ENCODE measurements at places on chromosomes 6 and 20. TPM values are rescaled to one million over a fixed set of nuclear protein-coding genes. Genes with fewer than 3 reads are reported as not detected.

DNA sequence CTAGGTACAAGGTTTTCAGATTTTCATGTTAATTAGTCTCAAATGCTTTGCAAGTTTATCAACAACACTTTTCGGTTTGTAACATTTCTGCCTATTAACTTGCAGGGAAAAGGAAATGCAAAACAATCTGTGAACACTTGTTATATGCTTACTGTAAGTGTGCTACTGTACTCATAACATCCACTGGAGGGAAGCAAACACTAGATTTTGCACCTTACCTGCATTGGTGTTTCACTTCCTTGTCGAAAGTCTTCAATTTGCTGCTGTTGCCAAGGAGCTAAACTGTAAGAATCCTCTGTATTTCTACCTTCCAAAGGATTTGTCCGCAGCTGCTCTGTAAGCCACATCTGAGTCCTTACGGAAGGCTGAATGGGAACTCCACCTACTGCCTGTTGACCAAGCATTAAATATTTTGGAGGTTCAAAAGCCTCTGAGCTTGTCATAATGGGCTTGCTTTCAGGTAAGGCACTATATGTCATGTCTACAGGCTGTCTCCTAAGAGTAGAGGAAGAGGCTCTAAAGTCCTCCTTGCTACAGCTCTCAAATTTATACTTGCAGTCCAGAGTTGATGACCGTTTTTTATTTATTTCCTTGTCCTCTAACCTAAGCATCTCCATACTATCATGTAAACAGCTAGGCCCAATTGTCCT, 17.3 kb downstream of the PLN start:
- DNase-seq = no peak

DNA sequence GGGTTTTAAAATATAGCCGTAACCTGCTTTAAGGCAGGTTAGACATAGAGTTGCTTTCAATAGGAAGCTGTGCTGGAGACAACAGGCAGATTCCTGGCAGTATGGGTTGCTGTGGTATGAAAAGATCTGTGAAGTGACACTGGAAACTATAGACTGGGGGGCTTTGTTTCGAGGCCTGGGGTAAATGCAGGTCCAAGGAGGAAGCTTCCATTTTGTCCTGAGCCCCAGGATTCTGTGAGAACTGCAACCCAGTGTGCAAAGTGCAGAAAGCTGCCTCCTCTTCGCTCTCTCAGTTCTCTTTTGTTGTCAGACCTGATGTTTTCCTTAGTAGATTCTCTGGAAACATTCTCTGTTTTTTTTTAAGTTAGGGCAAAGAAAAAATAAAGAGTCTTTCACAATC, 86.9 kb downstream of the LYRM4 start:
- no peak for DNase-seq

GRCh38 chr6:118641042-118641441, 10.3 kb downstream of the CEP85L start:
- DNase-seq = no peak

DNA sequence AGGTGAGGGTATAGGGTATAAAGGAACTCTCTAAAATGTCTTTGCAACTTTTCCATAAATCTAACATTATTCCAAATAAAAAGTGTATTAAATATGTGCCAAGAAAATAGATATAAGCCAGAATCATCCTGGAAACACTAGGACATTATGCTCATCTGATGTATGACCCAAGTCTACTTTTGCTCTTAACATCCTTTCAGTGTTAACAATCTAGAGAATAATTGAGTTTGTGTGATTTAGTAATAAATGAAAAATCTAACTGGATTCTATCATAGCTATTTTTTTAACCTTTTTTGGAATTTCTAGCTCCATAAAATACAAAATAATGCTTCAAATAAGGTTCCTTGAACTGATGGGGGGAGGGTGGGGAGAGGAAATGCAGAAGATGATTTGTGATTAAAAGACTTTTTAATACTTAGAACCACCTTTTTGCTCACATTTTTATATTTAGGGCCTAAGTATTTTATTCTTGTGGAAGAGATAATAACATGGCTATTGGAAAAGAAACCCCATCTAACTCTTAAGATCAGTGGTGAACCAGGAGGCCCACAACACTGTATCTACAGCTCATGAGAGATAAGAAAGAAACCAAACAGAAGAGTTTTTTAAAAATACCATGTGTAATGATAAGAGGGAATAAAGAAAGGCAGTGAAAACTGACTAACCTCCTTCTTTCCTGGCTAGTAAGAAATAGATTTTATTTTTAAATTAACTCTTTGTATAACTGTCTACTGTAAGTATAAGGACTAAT, 68.5 kb downstream of the PDSS2 start:
- DNase-seq = no peak

The NOTCH4 gene
- 16.1 TPM for polyA plus RNA-seq

All from right renal pelvis (tissue), 4 donors.